ENCODE measurements at places on chromosomes 16 and 17.
A peak's percentile ranks its signal among the peaks of the same experiment; 100 is the strongest.

DNA sequence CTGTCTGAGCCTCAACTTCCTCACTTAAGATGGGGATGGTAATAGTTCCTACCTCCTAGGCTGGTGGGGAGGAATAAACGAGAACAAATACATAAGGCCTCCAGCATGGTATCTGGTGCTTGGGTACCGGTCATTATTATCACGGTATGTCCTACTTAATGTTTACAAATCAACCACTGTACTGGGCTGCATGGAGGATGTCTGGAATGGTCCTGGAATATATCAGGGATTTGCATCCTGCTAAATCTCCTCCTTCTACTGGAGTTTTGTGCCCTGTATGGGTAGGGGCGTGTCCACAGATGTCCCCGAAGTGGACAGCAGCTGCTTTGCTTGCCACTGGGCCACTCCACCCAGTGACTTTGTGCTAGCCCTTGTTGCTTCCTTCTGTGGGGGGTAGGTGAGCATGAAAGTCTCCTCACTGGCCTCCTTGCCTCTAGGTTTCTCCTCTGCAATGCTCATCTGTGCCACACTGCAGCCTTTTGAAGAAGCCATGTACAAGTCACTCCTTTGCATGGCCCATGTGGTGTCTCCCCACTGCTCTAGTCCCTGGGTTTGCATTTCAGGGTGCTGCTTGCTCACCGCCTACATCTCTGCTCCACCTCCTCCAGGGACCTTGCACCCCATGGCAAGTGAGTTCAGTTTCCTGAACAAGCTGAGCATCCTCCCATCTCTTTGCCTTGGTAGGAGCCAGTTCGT is 2.2 kb upstream of the CMIP start:
- no peak for DNase-seq

DNA sequence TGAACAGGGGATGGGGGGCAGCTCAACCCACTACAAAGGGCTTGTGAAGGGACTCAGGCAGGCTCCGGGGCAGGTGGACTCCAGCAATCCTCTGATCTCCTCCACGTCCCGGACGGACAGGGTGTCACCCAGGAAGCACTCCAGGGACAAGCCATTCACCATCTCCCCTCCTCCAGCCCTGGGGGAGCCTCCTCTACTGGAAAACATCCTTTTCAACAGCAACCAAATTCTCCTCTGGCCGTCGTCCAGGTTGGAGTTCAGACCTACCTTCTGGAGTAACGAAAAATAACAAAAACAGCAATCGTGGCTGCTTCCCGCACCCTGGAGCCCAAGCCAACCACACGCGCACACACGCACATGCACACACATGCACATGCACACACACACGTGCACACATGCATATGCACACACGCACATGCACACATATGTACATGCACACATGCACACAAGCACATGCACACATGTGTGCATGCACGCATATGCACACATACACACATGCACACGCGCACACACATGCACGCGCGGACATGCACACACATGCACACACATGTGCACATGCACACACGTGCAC is 8.9 kb upstream of the RBFOX3 start:
- no peak for DNase-seq

DNA sequence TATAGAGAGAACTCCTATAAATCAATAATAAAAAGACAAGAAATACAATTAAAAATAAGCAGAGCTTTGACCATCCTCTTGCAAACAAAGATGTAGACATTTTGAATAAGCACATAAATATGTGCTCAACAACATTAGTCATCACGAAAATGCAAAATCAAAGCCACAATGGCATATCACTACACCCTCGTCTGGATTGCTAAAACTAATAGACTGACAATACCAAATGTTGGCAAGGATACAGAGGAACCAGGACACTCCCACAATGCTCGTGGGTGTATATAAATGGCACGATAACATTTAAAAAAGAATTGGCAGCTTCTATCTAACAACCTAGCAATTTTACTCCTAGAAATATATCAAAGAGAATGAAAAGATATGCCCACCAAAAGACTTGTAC is 530.8 kb downstream of the HAPSTR1 start:
- DNase-seq = no peak

DNA sequence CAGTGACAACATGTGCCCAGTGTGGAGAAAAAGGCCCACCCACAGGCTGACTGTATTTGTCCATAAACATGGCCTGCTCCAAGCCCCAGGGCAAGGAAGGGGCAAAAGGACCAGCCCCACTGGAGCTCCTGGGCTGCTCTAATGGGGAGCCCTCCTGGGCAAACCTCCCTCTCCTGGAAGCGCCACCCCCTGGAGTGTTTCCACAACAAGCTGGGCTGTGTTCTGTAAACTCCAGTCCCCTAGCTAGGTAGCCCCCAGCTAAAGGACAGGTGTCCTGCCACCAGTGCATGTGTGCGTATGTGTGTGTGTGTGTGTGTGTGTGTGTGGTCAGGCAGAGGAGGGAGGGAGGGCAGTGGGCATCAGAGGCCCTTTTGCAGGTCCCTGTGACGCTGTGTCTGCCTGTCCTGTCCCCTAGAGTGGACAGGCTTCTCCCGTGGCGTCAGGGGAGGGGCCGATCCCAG is 11.3 kb upstream of the STAC2 start:
- DNase-seq = no peak

- DNase-seq = no peak
Measured at GRCh38 chr17:8031261-8031661, 7.6 kb upstream of the ALOX15B start.

- DNase-seq = peak; percentile 29
Measured at GRCh38 chr17:73645050-73645871, 1.0 kb upstream of the SDK2 start.

DNA sequence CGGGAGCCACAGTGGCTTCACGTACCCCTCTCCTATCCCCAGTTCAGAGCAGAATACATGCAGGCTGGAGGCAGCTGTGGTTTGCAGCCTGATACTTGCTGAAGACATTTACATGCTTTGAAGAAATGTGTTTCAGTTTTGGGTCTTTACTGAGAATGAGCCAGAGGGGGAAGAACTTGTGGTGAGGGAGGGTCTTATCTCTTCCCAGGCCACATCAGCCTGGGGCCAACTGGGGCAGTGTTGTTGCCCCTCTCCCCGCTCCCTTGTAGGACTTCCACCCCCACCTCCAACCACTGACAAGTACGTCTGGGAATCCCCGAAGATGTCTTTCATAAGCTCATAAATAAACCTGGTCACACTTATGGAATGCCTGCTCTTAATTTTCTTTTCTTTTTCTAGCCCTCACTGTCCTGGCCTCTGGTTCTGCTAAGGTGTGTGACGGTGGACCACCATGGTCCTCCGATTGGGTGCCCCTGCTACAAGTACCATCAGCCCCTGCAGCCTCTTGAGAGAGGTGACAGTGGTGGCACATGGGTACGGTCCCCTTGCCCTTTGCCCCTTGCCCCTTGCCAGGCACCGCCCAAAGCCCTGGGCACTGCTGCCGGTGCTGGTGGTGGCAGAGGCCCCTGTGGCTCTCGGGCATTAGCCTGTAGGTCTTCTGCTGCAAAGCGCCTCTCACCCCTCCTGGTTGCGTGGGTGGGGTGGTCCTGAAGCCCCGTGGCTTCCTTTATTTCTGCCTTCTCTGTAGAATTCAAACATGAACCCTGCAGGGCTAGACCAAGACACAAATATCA is 144.8 kb upstream of the RPH3AL start:
- no peak for DNase-seq

DNA sequence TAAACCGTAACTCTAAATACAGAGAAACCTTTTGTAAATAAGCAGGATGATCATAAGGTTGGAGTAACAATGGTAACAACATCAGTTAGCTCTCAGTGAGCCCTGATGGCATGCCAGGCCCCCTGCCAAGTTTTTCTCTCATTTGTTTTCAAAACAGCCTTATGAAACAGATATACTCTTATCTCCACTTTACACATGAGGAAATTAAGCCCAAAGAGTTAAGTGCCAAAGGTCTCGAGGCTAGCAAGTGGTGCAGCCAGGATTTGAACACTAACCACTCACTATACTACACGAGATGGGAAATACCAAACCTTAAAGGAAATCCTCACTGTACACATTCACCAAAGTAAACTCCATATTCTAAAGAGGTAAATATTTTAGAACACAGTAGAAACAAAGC is 15.0 kb downstream of the USP31 start:
- DNase-seq = no peak

GRCh38 chr16:23398987-23399805 is 53.8 kb downstream of the COG7 start:
- no peak for DNase-seq

- DNase-seq = no peak
Measured at GRCh38 chr17:28133562-28133970, 91.1 kb downstream of the NLK start.

- DNase-seq = no peak
Measured at GRCh38 chr17:78734793-78735641, 47.1 kb downstream of the CYTH1 start.

GRCh38 chr16:15785386-15786059 is 71.3 kb downstream of the MYH11 start:
- DNase-seq = no peak

- DNase-seq = peak; percentile 69
Measured at GRCh38 chr17:38590988-38591758, 14.6 kb downstream of the SRCIN1 start.

DNA sequence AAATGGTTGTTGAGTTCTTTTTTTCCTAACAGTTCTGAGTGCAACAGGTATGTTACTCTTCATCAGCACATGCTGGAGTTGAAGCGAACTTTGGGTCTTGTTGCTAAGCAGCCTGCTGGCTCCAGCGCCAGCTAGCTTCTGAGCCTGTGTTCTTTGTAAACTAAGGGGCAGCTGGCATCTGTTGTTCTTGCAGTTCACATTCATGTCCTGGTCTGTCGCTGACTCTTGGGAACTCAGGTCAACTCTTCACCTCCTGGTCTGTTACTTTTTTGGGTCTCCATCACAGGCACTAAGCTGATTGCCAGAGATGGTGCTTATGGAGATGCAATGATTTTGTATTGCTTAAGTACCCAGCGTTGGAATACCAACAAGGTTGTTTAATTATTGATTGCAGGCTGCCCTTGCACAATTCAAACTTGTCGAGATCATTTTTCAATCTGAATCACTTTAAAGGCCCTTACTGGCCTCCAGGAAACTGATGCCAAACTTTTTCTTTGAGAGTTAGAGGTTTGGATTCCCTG is 40.9 kb downstream of the USP10 start:
- DNase-seq = no peak

- DNase-seq = no peak
Measured at GRCh38 chr17:76076765-76077583, 2.0 kb upstream of the ZACN start.

DNA sequence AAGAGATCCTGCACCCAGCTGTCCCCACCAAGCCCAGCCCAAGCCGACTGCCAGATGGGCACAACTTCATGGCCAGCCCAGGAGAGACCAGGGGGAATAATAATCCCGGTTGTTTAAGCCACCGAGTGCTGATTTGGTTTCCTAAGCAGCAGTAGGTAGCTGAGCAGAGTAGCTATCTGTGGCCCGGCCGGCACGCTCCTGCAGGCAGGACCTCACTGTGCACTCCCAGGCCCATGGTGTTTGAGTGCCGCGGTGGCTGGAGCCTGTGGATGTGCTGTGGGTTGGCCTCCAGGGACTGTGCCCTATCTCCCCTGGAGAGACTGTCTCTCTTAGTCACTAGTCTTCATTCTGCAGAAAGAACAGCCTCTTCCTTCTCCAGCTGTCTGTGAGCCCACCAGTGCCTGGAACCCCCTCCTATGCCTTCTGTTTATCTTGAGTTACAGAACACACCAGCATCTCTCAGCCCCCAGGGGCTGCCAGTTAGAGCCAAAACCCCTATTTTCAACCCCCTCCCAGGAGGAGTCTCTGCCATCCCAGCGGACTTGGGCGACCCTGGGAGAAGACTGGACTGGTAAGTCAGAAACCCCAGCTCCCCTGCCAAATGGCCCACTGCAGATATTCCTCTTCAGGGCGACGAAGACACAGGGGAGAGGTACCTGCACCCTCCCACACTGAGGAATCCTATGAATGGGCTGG is 152.0 kb downstream of the SDK2 start:
- no peak for DNase-seq

GRCh38 chr16:70496513-70496912 is 26.8 kb downstream of the COG4 start:
- DNase-seq = no peak

DNA sequence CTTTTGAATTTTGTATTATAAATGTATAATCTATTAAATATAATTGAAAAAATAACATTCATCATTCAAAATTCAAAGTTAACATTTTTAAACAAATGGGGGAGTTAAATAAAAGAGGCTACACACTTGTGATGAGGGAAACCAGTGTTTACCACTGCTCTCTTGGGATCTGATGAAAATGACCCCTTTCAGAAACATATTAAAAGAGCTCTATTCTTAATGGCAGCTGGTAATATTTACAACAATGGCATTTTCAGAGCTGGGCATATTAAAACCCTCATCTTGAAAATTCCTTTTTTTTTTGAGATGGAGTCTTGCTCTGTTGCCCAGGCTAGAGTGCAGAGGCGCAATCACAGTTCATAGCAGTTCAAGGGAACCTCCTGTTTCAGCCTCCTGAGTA is 19.3 kb upstream of the FLCN start:
- no peak for DNase-seq

DNA sequence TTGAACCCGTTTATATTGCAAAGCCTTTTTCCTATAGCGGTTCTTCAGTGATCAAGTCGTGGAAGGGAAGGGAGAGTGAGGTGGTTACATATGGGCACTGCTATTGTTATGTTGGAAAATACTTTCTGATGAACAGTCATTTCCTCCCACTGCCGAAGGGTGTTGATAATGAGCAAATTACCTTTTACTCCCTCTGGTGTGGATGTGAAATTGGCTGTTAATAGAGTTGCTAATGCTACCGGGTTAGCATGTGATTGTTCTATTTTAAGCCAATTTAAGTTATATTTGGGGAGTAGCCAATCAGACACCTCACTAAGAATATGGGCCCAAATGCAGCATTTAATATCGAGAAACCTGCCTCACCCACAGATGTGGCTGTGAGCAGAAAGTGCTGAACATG is 15.6 kb upstream of the PMFBP1 start:
- no peak for DNase-seq

DNA sequence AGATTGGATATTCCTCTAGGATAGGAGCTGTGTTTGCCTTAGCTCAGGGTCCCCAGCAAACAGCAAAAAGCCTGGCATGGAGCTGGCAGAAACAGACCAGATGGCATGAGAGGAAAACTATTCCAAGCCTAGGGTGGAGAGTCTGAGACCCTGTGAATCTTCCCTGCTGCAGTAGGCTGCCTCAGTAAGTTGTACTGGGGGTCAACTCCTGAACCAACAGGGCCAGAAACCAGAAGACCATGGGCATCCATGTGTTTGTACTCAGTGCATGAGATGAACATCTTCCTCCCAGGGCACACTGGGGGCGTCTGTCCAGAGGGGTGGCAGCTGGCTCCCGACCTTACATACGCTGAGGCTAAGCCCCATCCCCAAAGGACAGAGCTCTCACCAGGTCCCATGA is 214.4 kb downstream of the C16orf78 start:
- no peak for DNase-seq
